Naive B cell (primary cell): ENCODE measurements at places on chromosomes 4 and X. TPM values are rescaled to one million over a fixed set of nuclear protein-coding genes. Genes with fewer than 3 reads are reported as not detected.

SHROOM4 gene
- polyA plus RNA-seq = not detected

ARAP2 gene
- polyA plus RNA-seq = 49.3 TPM

PSAPL1 gene
- not detected for polyA plus RNA-seq

UGT2B17 gene
- 56.0 TPM for polyA plus RNA-seq

CCNI gene
- 501 TPM for polyA plus RNA-seq

IDUA gene
- polyA plus RNA-seq = 2.6 TPM

NEXMIF gene
- not detected for polyA plus RNA-seq

TRIM2 gene
- polyA plus RNA-seq = 2.3 TPM

HMX1 gene
- polyA plus RNA-seq = not detected

NUDT11 gene
- polyA plus RNA-seq = 0.16 TPM

PAGE2B gene
- not detected for polyA plus RNA-seq

GALNT7 gene
- 12.3 TPM for polyA plus RNA-seq

DCHS2 gene
- 0.08 TPM for polyA plus RNA-seq

HEPH gene
- polyA plus RNA-seq = not detected

DUX4 gene
- not detected for polyA plus RNA-seq

SNCA gene
- polyA plus RNA-seq = 2.1 TPM

RTL3 gene
- not detected for polyA plus RNA-seq

TMEM271 gene
- not detected for polyA plus RNA-seq

FAM156A gene
- polyA plus RNA-seq = 5.0 TPM

TMEM35A gene
- not detected for polyA plus RNA-seq

KCND1 gene
- 2.0 TPM for polyA plus RNA-seq

ADAM29 gene
- not detected for polyA plus RNA-seq

C4orf54 gene
- not detected for polyA plus RNA-seq

TLR10 gene
- 125 TPM for polyA plus RNA-seq

FREM3 gene
- polyA plus RNA-seq = not detected

HERC3 gene
- polyA plus RNA-seq = 50.5 TPM

SPIN2A gene
- polyA plus RNA-seq = 0.15 TPM

LEF1 gene
- 10.0 TPM for polyA plus RNA-seq

NXF2B gene
- not detected for polyA plus RNA-seq

USP26 gene
- not detected for polyA plus RNA-seq

SSX4 gene
- polyA plus RNA-seq = not detected
